ENCODE measurements at places on chromosomes 5 and 9.

- no peak for DNase-seq
Observed at GRCh38 chr5:145979270-145980223, 43.2 kb downstream of the SH3RF2 start.

GRCh38 chr5:108212775-108213346 lies 169.0 kb downstream of the FBXL17 start:
- no peak for DNase-seq

GRCh38 chr5:131514316-131515283 lies 120.4 kb downstream of the RAPGEF6 start:
- peak; percentile 28 for DNase-seq

DNA sequence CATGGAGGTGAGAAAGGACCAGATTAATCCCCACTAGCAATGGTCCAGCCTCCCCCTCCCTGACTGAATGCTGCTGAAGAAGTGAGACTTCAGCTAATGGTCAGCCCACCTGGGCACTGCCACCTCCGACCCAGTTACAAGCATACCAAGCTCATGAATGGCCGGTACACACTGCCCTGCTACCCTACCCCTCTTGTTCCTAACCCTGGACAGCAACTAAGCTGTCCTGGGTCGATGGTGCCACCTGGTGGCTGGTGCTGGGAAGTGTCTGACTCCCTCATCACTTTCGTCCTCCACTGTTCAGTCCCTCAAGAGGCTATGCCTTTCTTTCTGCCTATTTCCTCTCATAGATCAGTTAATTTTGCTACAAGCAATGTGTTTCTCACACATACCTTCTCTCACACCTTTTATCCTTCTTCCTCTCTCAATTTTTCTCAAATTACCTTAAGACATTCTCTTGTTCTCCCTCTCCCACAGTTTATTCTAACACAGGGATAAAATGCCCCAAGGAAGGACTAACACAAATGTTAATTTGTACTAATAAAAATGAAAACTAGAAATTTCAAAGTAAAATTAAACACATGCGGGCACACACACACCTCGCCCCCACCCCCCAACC lies 42.4 kb downstream of the PAX5 start:
- peak; percentile 21 for DNase-seq

DNA sequence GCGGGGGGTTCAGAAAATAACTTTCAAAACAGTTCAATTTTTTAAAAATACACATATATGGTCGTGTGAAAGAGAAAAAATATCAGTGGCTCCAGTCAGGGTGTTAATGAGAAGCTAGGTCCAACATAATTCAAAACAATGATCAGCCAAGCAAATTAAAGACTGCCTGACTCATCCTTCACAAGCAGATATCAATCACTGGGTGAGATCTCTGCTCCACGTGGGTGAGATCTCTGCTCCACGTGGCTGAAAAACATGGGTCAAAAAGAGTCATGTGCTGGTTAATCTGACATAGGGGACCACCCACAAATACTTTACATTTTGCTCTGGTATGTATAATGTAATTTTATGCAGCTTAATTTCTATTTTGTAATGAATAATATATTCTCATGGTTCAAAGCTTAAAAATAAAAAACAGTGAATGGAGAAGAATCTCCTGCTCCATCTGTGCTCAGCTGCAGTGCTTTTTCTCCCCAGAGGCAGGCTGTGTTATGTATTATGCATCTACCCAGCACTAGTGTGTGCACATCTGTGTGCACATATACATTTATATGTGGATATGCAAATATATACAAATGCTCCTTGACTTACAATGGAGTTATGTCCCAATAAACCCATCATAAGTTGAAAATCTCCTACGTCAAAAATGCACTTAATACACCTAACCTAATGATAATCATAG lies 93.1 kb upstream of the S1PR3 start:
- no peak for DNase-seq

DNA sequence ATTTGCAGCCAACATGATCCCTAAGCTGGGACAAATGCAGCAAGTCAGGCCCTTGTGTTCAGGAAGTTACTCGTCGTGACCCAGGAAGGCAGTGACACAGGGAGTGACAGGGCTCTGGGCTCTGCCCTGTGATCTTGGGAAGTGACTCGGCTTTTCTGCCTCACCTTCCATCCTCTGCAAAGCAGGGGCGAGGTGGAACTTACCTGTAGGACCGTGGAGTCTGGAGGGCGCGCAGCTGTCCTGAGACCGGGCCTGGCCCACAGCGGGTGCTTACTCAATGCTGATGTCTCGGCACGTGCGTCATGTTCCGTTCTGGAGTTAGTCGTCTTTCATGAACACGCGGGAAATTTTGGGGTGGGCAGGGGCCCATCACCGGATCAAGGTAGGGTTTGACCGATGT lies 22.8 kb upstream of the LPCAT1 start:
- DNase-seq = no peak

GRCh38 chr5:126851501-126852011 lies 74.6 kb downstream of the LMNB1 start:
- DNase-seq = no peak

DNA sequence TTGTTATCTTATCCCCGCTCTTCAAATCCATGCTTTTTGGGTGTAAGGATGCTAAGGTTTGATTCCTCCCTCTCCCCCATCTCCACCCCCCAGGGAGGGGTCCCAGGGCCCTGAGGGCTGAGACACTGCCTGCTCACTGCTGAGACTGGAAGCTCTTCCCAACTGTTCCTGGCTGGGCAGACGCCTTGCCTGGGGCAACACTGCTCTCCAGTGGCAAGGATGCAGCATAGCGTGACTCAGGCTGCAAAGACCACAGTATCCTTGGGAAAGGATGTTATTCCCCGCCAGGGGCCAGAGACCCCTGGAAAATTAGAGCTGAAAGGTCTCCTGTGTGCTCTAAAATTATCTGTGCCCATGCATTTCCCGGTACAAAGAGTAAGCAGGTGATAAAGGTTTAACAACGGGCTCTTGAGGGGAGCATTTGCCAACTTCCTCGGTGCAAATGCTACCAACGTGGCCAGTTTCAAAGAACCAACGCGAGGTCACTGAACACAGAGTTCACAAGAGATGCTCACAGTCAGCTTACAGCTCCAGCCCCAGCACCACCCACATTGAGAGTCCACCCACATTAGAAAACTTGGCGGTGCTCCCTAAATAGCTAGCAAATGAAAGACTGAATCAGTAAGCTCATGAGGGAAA lies 271.9 kb downstream of the NSG2 start:
- no peak for DNase-seq

GRCh38 chr5:150109921-150110320 lies 23.6 kb upstream of the CSF1R start:
- no peak for DNase-seq

DNA sequence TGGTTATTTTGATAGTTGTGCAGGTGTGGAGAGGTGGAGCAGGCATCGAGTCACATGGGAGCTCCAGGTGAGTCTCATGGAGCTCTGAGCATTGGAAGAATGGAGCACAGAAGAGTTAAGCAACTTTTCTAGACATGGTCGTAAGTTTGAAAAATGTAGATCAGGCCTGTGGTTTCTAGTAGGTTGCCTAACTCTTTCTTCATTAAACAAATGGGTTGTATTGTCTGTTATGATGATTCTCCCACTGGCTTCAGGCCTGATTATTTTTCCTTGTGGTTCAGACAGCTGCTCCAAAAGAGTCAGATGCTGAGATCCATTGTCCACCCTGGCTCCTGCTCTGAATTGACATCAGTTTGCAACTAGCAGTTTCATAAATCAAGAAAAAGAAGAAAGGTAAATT lies 80.3 kb upstream of the RPS23 start:
- DNase-seq = no peak

DNA sequence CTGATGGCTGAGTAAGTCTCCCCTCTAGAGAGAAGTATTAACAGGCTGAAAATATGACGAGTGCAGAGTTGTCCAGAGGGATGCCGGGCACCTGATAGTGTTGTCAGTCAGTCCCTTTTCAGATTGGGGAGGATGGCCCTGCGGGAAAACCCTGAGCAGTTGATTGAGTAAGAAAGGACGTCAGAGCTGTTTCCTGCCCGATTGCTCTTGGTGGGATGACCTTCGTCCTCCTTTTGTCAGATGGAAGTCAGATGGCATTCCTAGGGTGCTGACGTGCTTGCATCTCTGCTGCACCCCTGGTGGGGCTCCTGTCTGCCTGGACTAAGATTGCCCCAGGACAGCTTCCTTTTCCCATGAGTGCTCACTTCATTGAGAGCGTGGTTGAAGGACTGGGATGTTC lies 9.8 kb downstream of the ZNF354B start:
- DNase-seq = no peak

DNA sequence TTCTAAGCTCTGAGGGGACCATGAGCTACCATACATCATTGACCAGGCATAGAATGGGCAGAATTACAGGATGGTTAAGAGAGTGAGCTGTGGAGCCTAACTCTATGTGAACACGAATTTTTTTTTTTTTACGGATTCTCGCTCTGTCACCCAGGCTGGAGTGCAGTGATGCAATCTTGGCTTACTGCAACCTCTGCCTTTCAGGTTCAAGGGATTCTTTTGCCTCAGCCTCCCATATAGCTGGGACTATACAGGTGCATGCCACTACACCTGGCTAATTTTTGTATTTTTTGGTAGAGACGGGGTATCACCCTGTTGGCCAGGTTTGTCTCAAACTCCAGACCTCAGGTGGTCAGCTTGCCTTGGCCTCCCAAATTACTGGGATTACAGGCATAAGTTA lies 72.8 kb upstream of the PCAT7 start:
- DNase-seq = no peak

DNA sequence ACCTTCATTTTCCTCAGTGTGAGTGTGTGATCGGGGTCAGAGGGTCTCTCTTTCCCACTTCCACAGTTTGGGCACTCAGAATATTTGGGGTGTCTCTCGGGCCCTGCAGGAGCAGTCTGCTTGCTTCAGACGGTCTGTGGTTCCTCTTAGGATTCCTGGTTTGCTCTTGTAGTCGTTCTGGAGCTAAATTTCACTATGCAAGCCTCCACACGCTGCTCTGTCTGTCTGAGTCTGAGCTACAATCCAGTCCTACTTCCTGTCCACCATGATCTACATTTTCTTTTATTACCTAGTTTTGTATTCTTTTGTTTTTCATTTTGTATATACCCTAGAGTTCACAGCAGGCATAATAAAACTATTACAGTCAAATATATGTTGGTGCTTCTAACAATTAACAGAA lies 1967.3 kb upstream of the NUDT12 start:
- DNase-seq = no peak

- no peak for DNase-seq
Observed at GRCh38 chr9:88280816-88281382, 107.3 kb upstream of the SPIN1 start.

DNA sequence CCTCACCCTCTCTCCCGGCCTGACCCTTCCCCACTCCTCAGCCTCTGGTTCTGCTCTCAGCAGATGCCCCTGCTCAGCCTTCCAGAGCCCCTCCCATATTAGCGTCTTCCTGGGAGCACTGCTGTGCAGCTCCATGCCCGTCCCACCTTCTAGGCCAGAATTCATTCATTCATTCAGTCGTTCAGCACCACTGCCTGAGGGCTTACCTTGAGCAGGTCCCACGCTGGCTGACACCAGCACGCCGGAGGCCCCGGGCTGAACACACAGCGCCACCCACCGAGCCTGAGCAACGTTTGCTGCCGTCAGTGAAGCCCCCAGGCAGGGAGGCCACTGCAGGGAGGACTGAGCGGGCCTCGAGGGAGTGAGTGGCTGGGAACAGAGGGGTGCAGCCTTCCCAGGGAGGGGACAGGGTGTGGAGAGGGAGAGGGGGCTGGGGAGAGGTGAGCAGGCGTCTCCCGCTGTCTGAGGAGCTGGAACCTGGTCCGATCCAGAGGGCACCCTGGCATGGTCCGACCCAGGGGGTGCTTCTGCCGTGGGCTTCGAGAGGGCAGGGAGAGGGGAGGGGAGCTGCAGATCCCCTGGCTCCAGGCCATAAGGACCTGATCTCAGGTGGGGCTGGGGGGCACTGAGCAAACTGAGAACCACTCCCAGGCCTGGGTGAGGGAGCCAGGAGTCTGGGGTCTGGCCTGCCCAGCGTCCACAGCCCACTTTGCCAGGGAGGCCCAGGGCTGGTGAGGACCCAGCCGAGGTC lies 98.8 kb upstream of the RAPGEF1 start:
- no peak for DNase-seq

- DNase-seq = no peak
Observed at GRCh38 chr5:124280079-124280478, 466.4 kb downstream of the ZNF608 start.
